ENCODE measurements at places on chromosomes 6 and 20.
A peak's percentile ranks its signal among the peaks of the same experiment; 100 is the strongest.

DNA sequence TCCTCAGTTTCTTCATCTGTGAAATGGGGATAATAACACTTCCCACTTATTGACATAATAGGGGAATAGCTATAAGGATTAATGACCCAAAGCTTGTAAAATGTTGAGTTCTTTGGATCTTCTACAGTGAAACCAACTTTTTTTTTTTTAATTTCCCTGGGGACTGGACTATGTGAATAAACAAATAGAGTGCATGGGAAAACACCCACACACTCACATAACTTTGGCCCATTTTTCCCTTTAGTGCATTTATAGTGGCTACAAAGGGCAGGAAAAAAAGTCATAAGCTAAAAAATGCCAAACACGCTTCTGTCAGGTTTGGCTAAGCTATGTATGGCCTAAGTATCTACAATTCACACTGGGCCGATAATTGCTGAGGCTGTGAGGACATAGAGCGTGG lies 406.2 kb upstream of the JAG1 start:
- DNase-seq: no peak

DNA sequence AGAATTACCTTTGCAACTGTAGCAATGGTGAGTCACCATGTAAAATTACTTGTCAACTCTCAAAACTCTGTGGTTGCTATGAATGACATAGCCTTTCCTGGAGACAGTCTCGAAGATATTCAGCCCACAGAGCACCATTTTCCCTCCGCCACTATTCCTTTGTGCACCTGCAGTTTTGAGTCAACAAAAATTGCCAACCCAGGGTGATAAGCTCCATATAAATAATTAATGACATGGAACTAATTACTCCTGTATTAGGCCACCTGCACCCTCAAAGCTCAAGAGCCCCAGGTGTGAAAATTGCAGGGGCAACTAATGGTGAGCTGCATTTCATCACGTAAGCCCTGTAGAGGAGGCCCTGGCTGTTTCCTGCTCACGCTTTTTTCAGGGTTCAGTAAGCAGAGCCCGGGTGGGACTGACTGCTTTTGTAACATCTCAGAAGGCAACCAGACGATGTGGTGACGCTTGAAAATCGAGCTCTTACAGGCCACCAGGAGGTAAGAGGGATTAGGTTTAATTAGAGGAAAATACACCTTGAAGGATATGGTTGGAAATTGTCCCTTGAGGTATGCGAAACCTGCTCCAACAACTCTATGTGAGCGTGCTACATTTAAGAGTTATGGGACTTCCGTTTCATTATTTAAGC lies 70.8 kb downstream of the BMP2 start:
- no peak for DNase-seq

DNA sequence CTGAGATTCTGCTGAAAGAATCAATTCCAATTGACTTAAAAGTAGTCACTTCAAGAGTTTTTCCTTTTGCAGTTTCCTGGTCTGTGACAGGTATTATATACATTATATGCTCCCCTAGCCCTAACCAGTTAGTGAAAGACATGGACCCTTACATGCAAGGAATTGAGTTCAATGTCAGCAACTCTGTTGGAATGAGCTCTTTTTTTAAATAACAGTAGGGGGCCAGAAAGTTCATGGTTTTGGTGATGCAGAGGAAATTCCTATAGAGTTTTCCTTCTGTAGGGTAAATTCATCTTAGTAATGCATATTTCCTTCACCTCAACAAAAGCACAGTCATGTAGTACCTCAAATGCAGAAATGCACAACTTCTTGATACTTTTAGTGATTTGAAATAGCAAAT lies 172.2 kb downstream of the KIF6 start:
- DNase-seq: no peak

DNA sequence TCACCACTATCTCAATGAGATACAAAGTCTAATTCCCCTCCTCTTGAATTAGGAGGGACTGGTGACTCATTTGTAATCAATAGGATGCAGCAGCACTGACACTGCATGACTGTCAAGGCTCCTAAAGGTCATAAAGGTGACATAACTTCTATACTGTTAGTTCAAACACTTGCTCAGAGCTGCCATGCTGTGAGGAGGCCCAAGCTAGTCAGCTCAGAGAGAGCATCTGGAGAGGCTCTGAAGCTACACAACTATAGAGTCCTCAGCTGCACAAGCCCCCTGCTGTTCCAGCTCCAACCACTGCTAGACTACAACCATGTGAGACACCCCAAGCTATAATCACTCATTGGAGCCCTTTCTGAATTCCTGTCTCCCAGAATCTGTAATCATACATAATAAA lies 17.0 kb upstream of the HEY2 start:
- no peak for DNase-seq

- DNase-seq: no peak
Observed at GRCh38 chr6:91822581-91822980, 1235.7 kb upstream of the MAP3K7 start.

DNA sequence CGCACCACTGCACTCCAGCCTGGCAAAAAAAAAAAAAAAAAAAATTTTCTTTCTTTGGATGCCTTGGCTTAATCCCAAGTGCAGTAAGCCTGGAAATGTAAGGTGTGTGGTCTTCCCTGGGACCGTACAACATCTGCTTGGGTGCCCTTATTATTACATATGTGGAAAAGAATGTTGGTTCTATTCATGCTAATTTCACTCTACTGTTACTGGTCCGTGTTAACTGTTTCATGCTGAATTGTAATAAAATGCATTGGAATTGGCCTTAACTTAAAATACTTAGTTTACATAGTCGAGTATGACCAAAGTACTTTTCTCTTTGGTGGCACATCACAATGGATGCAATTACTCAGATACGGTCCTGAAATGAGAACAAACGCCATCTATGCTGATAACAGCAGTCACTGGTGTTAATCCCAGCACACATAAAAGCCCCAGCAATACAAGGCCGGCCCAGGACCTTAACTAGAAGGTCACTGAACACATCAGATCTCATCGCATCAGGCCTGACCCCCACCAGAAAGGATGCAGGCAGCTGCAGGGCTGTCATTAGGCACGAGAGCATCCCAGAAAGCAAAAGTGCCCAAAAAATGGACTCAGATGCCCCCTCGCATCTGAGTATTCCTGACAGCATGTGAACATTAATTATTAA lies 1.2 kb downstream of the SERPINB6 start:
- DNase-seq: no peak

DNA sequence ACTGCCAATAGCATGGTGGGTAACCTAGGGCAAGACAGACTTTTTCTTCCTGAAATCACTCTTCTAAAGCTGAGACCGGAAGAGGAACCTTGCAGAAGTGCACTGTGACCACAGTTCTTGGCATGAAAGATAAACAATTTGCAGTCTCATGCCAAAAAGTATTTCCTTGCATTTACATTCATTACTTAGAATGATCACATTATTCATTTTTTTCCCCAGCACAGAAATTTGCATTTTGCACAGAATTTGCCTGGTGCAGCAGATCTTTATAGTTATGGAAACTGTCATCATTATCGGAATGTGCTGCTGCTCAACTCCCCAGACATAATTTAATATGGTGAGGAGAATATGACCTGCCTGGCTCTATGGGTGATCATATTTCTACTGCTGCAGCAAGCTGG lies 42.2 kb upstream of the EDN3 start:
- no peak for DNase-seq

GRCh38 chr20:62156592-62157386 lies 13.2 kb downstream of the SS18L1 start:
- peak; percentile 46 for DNase-seq

- DNase-seq: no peak
Observed at GRCh38 chr6:89944826-89945407, 50.6 kb downstream of the GJA10 start.

DNA sequence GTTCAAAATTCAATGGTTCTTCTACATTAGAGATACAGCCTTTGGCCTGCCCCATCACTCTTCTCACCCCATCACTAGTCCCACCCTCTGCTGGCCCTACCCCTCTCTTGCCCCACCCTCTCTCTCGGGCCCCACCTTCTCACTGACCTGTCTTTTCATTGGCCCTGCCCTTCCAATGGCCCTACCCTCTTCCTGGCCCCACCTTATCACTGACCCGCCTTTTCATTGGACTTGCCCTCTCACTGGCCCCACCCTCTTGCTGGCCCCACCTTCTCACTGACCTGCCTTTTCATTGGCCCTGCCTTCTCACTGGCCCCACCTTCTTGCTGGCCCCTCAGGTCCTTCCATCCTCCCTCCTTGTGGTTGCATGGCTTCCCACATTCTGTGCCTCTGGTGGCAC lies 107.2 kb upstream of the PLEKHG1 start:
- DNase-seq: no peak

DNA sequence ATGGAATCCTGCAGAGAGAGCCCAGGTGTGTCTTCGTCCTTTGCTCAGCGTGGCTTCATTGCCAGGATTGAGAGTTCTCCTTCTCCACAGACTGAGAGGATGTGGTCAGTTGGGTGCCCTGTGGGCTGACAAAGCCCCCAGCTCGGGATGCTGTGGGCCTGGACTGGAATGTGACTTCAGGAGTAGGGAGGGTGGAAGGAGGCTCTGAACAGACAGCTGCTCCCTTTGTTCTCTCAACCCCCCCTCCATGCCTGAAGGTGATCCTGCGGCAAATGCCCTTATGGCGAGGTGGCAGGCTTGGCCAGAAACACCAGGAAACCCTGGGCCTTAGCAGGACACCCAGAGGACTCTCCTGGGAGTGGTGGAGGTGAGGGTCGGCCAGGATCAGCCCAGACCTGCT lies 1.8 kb upstream of the CST5 start:
- no peak for DNase-seq

GRCh38 chr20:41247523-41248367 lies 69.8 kb downstream of the ZHX3 start:
- no peak for DNase-seq

All from activated T-helper 1 cell treated with anti-CD3 and anti-CD28 coated beads, Interleukin-2, amount 50 U/mL, for 16 hours (primary cell).